ENCODE measurements at places on chromosomes 3 and 15.

GRCh38 chr3:173618703-173619102 lies 221.2 kb downstream of the NLGN1 start:
- ATAC-seq = no peak

DNA sequence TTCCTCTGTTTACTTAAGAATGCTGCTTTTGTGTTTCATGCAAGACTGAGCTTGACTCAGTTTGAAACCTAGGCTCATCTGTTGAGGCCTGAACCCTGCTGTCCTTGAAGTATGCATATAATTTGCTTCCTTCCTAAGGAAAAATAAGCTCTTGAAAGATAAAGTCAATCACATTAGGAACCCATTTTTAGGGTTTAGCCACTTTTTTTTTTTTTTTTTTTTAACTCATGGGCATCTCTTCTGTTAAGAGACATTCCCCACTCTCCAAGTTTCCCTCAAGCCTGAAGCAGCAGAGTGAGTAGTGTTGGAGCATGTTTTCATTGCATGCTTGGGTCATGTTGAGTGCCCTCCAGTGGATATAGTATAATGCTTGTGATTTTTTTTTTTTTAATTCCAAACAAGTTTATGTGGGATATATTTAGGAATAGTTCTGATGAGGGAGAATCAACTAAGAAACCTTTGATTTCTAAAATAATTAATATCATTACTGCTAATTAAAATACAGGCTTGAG lies 3.6 kb downstream of the CTNNB1 start:
- no peak for ATAC-seq

- ATAC-seq = no peak
Measured at GRCh38 chr3:43870120-43870519, 179.4 kb downstream of the ABHD5 start.

GRCh38 chr3:161291191-161291901 lies 70.2 kb downstream of the NMD3 start:
- no peak for ATAC-seq

- ATAC-seq = no peak
Measured at GRCh38 chr15:38238311-38238710, 14.3 kb upstream of the SPRED1 start.

DNA sequence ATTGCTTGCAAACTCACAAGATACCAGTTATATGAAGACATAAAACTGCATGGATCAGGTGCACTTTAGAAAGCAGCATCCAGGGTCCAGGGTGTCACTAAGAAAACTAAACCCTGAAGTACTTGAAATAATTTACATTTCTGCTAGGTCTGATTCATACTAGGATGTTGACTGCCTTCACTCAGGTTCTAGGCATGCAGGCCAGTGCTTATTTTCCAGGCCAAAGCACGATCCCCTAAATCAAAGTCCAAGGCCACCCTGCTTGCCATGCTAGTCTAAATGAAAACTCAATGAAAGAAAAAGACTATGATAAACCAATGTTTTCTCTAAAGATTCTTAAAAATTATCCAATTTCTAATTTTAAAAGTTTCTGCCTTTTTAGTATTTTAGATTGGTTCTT lies 49.4 kb downstream of the GREM1 start:
- ATAC-seq = no peak

DNA sequence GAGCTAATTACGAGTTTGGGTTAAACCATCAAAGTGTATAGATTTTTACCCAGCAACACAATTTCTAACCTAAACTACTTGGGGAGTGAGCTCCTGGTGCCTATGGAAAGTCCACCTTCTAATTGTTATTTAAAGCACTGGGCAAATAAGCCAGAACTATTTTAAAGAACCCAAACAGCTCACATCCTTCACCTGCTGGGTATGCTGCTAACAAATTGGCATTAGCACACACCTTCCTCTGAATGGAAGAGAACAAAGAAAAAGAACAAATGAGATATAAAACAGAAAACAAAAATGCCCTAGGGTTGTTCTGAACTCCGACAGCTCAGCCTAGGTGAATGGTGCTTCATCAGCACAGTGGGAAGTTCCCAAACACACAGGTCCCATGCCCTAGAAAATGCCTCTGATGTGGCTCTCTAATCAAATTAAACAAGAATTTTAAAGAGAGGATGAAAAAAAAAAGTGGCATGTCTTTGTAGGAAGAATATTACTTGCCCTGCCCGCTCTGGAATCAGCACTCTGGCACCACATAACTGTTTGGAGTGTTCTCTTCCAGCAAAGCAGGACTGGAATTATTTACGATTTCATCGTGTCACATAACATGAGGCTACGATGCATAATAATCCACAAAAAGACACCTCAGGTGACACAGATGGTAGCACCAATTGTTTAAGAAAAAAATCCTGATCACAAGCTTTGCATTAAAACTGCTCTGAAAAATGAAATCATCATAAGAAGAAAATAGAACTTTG lies 334.4 kb downstream of the GBE1 start:
- no peak for ATAC-seq

- no peak for ATAC-seq
Measured at GRCh38 chr15:71131601-71132362, 16.5 kb downstream of the THSD4 start.

DNA sequence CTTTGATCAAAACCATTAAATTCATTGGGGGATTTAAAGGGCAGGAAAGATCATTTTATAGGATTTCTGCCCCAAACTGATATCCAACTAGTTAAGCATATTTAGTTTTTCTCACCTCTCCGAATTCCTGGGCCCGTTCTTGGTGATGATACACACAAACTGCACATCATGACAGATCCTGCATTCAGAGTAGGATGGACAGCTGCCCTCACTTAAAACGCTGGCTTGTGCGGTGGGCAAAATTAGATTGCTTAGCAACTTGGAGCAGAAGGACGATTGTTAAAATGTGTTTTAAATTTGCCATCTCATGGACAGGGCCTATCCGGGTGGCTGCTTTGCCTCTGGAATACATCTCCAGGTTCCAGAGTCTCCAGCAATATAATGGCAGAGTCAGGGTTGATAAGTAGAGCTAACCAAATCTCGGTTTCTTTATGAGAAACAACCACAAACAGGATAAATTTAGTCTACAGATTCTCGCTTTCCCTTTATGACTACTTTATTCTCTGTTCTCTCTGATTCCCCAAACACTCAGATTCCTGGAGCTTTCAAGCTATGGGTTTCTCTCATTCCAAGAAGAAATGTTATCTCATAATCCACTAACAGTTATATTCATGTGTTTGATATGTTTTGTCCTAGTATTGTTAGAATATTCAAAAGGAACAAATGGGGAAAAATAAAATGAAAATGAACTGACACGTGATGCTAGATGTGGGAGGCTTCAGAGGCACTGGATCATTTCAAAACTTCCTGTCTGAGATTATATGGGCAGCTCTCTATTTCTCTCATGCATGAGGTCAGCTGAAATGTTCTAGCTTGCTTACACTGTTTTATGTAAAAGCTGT lies 1014.1 kb upstream of the SEMA6D start:
- ATAC-seq = no peak

DNA sequence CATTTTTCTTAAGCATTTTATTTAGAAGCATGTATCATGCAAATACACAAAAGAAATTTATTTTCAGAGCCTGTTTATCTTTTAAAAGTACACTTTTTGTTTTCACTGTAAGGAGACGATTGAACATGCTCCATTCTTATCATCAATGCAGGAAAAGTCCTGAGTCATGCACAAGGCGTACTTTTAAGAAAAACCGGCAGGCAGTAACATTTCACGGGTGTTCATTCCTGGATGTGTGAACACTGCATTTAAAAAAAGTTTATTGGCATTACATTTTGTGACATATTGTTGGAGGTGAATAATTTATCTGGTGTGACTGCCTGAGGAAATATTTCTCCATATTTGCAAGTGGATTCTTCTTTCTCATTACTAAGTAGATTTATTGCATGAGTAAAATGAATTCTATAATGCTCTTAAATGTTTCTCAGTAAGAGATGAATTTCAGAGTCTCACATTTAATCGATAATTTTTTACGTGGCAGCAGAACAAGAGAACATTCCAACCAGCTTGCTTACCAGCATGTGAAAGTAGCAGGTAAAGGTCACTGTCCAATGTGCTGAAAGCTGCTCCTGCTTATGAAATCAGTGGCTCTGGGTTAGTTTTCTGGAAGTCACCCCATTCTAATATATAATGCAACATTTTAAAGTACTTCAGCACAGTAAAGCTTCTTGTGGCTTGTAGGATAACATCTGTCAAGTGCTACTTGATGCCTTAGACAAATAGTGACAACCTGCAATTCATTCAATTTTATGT lies 87.0 kb downstream of the SV2B start:
- ATAC-seq = no peak

DNA sequence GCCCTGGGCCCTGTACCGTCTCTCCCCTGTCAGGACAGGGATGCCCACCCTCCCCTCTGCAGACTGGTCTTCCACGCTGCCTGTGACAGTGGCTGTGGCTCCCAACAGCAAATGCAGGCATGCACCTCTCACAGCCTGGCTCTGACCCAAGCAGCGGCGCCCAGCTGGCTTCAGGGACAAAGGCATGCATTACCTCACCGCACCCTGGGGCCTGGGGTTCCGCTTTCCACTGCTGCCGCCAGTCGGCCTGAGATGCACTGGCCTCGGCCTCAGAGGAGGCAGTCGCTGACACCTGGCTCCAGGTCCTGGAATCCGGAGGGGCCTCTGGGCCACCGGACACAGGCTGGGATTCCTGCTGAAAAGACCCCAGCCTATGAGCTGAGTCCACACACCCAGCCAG lies 70.3 kb downstream of the SCN5A start:
- ATAC-seq = no peak

- peak; percentile 58 for ATAC-seq
Measured at GRCh38 chr3:61664105-61664482, 102.7 kb downstream of the PTPRG start.

DNA sequence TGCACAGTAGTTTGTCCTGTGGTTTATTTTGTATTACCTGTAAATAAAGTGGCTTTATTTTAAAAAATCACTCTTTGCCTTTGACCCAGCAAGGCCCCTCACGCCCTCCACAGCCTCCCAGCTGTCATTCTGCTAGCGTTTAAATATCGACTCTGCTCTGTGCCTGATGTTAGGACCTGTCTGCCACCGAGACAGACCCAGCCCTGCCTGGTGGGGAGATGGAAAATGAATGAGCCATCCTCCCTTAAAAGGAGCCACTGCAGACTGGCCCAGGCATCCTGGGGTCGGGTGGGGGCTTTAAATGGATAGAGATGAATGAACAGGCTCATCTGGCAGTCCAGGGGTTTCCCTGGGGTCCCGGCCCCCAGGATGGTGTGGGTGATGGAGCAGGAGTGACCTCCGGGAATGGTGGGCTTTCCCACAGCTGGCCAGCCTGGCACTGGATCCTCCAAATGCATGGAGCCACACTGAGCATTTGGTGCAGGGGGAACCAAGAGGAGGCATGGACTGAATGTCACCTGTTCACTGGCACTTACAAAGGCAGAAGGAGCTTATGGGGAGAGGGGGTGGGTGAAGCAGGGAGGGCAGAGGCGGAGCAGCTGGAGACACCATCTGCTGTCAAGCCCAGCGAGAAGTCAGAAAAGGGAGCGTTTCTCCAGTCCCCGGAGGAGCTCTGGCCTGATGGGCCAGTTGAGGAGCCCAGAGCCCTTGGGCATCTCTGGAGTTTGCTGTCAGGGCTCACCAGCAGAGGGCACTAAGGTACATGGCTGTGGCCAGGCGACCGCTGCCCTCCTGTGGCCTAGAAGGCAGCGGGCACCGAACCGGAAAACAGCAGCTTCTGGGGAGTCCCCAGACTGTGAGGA lies 11.9 kb downstream of the GRM2 start:
- ATAC-seq = no peak

DNA sequence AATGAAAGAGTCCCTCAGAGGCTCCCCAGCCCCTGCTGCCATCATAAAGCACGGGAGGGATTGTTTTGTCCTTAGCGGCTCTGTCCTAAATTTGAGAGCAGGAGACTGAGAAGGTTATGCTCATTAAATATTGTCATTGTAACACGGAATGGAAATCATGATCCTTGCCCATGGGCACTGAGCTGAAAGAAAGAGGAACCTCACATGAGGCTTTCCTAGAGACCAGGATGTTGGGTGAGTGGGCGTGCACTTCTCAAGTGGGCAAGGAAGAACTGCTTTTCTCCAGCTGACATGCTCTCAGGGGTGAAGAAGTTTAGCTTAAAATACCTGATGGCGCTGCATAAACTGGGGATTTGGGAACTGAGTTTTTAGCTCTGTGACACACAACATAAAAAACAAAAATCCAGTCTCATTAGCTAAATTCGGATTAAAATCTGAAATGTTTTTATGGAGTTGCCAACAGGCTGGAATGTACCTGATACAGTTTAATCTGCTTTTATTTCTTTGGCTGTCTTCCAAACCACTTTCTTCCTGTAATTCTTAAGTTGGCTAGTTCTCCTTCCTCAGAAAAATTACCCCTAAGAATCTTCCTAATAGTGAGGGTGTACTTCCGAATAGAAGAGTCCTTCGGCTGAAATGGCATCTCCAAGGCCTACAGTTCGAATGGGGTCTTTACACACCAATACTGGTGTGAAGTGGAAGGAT lies 31.7 kb downstream of the ADPGK start:
- no peak for ATAC-seq

GRCh38 chr3:36868614-36869436 lies 76.0 kb downstream of the TRANK1 start:
- ATAC-seq = peak; percentile 70
